CD4-positive, alpha-beta T cell treated with Interleukin-4 for 4 hours (primary cell): ENCODE measurements at places on chromosomes 2 and 18.

GRCh38 chr18:2244641-2245040, 326.7 kb downstream of the METTL4 start:
- no peak for DNase-seq

- DNase-seq, result no peak
Observed at GRCh38 chr2:188675391-188676009, 298.7 kb upstream of the COL3A1 start.

DNA sequence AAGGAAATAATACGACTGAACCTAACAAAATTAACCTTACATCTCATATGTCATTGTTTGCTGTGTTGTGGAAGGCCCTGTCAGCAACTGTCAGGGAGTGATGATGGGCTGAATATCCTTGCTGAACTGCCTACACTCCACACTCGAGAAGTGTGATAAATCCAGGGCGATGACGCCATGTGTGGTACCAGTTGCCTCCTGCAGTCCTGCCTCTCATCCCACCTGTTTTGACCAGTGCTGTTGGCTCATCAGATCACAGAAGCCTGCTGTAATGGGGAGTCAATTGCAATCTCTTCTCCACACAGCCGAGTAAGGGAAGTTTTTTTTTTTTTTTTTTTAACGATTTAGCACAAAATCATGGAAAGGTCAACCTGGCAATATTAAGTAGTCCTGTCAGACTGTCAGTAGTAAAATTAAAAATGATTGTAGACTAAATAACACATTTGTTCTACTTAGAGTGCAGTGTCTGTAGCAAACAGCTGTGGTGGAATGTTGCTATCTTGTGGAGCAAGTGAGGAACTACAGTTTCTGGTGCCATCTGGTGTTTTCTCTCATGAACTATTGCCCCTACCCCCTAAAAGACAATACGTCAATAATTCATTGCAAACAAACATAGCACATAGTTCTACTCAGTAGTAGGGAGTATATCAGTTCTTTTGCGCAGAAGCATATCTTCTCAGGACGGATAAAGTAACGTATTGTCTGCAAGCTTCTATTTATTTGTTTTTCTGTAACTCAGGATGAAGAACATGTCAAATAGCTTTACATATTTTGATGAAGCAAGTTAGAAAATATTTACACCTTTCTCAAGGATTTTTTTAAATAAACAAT, 347.6 kb downstream of the CTNNA2 start:
- no peak for DNase-seq

- no peak for DNase-seq
Observed at GRCh38 chr2:219159771-219160185, 837 bp downstream of the NHEJ1 start.

DNA sequence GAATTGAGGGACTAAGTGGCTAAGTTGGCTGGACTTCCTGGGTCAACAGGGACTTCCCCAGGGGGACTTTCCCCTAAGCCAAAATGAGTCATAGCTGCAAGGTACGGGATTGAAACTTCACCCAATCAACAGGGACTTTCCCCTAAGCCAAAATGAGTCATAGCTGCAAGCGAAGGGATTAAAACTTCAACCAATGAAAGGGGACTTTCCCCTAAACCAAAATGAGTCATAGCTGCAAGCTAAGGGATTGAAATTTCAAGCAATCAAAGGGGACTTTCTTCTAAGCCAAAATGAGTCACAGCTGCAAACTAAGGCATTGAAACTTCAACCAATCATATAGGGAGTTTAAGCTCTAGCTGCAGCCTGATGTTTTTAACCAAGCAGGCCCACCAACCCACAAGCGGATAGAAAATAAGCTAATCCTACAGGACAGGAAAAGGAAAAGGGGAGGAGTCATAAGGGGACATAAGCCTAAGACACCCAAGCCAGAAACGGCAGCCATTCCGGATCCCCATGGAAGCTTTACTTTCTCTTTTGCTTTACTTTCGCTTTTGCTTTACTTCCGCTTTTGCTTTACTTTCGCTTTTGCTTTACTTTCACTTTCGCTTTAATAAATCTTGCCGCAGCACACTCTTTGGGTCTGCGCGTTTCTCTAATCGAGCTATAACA, 1375.4 kb upstream of the CELF4 start:
- peak; percentile 94 for DNase-seq

DNA sequence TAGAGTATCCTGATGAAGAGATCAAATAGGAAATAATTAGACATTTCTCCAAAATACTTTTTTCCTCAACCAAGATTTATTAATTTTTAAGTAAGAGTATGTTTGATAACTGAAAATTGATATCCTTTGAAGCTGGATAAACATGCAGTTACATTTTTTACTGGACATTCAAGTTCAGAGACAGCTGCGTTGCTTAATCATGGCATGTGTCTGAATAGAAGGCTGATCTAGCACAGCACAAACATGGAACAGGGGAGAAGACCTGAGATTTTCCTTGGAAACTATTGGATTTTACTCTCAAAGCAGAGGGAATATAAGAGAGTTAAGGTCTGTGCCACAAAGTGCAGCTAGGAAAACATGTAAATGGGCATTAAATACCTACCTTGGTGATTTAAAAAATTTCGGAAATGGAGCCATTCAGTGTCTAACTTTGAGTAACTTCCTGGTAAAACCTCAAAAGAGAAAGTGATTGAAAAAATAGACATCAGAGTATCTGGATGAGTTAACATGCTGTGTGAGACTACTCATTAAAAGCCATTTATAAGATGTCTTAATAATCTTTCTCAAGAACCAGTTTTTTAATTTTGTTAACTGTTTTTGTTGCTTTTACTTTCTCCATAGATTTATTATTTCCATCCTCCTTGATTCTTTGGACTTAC, 31.8 kb downstream of the CRIM1 start:
- no peak for DNase-seq

DNA sequence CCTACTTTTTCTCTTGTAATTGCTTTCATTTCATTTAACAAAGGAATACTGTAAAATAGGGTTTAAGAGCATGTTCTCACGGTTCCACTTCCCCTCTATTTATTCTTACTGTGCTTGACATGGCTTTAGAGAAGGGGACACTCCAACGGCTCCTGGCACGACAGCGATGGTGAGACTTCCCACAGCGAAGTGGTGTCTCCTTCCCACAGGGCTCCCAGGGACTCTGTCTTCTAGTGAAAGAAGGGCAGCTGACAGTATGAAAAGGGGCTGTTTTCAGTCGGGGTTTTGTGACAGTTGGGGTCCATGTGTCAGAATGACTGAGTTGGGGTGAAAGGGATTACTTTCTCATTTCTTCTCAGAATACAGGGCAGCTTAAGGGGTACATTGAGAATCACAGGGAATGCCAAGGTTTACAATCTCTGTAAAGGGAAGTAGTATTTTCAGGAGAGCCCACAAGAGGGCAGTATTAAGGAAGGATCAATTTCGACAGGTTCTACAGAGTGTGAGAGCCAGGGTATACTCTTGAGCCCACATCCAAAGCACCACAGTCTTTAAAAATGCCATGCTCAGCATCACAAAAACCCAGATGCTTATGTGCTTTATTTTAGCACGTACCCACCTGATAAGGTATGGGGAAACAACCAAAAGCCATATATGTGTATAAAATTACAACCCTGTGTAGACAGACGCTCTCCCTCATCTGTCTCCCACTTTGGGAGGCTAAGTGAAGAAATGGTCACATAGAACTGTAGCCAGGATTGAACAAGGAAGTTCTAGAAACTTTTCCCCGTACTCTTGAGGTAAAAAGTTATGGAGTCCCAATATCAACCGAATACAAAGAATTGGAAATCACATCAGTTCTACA, 31.3 kb upstream of the RAPGEF4 start:
- peak; percentile 2 for DNase-seq

GRCh38 chr2:237752761-237753165, 45.8 kb upstream of the RBM44 start:
- DNase-seq, result peak; percentile 54

GRCh38 chr2:181364492-181365170, 92.6 kb upstream of the ITGA4 start:
- no peak for DNase-seq

DNA sequence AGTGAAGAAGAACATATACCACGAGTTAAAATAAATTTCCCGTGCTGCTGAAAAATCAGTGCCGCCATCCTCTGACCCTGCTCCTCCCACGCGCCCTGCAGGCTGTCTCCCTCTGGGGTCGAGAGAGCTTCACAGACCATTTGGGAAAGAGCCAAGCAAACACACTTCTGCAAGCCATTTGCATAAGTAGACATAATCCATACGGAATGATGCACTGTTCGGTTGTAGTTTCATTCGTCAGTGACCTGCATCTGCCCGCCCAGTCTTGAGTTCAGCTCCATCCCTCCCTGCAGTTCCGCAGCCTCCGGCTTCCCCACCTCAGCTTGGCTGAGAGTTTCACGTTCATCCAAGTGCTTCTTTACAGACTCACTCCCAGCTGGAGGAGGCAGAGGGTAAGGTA, 69.6 kb downstream of the TRAPPC12 start:
- no peak for DNase-seq

DNA sequence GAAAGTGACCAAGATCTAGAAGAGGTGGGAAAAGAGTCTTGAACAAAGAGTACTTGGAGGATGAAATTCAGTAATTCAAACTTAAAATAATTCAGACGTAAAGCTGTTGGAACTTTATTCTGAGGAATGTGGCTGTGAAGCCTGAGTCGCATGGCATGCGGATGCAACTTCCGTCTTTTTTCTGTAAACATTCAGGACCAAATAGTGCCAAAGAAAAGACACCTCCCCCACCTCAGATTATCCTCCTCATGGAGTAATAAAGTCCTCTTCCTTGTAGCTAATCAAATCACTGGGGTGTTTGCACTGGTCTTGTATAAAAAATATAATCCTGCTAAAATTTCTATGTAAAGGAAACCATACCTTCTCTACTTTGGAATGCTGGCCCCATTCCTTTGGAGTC, 790.4 kb downstream of the TSN start:
- DNase-seq, result no peak

DNA sequence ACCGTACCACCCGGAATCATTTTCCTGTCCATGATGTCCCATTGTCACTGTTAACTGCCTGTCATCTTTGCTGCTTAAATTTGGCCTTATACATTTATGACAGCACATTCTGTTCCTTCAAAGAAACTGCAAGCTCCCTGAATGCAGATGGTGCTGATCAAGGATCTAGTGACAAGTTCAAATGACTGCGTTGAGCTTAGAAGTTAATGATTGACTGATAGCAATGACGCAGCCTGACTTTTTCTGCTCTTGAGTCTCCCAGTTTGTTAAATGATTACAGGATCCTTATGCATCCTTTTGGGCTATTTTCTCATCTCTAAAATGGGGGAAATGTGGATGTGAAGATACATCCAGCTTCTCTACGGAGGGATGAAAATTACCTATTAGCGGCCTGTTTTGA, 159.0 kb downstream of the DCC start:
- no peak for DNase-seq

DNA sequence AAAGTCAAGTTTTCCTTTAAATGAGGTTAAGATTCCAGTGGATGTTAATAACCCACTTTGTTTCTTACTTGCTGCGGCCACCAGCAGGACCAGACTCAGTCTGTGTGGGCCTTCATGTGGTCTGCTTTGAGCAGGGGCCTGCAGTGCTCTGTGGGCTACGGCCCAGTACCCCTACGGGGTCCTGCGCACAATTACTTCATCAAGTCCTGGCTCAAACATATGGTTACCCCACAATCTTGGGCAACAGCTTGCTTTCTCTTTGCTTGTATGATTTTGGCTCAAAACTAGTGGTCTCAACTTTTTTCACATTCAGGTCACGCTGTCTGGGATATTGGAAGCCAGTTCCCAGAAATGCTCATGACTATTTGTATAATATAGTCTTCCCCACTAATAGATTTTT, 64.2 kb downstream of the PTPN2 start:
- no peak for DNase-seq

DNA sequence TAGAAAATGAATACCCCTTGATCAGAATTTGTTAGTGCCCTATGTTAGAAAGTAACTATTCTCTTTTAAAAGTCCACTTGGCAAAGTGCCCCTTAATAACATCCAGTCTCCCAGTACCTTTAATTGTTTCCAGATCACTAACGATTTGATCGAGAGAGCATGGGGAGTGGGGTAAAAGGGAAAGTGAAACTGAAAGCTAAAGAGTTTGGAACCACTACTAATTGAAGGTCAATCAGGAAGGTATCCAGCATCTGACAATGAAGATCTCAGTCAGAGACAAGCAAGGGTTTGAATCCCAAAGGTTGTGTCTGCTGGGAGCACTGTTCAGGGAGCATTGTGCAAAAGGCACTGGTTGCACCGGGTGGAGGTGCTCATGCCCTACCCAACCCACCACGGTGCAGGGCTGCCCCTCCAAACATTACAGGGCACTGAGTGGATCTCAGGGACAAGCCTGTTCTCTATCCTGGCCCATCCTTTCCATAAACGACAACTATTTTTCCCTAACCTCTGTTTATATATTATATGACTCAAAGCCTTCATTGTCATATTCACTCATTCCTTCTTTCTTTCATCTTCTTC, 14.6 kb upstream of the RIT2 start:
- DNase-seq, result no peak

GRCh38 chr2:11582862-11583752, 49.3 kb downstream of the GREB1 start:
- DNase-seq, result peak; percentile 45
